ENCODE measurements at places on chromosomes 11 and 22.

GRCh38 chr22:40709752-40710413, 30.6 kb downstream of the MCHR1 start:
- no peak for DNase-seq

DNA sequence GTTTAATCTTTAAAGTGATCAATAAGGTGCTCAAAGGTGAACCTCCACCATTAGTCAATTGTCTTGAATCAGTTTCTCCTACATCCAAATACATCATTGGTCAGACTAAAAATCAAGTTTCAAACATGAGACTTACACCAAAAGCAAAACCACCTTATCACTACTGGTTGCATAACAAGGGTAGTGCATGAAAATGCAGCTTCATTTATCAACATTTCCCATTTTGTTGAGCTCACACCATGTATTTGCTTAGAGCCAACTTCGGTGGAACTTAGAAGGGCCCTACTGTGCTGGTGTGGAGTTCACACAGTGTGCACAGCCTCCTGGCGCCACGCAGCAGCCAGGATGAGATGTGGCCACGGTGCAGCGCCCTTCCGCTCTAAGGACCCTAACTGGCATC, 23.1 kb upstream of the PHLDA2 start:
- no peak for DNase-seq

DNA sequence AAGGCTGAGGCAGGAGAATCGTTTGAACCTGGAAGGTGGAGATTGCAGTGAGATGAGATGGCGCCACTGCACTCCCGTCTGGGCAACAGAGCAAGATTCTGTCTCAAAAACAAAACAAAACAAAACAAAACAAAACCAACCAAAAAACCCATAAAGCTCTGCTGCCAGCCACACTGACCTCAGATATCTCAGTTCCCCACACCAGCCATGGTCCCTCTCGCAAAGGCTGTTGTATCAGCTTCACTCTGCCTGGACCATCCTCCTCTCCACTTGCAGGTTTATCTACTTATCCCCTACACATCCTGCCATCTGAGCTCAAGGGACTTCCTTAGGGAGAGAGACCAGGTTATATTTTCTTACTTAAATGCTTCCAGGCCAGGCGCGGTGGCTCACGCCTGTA, 11.1 kb downstream of the BACE1-AS start:
- no peak for DNase-seq

- DNase-seq = no peak
These were observed 17.6 kb downstream of the PPIL2 start for GRCh38 chr22:21683401-21683811.

DNA sequence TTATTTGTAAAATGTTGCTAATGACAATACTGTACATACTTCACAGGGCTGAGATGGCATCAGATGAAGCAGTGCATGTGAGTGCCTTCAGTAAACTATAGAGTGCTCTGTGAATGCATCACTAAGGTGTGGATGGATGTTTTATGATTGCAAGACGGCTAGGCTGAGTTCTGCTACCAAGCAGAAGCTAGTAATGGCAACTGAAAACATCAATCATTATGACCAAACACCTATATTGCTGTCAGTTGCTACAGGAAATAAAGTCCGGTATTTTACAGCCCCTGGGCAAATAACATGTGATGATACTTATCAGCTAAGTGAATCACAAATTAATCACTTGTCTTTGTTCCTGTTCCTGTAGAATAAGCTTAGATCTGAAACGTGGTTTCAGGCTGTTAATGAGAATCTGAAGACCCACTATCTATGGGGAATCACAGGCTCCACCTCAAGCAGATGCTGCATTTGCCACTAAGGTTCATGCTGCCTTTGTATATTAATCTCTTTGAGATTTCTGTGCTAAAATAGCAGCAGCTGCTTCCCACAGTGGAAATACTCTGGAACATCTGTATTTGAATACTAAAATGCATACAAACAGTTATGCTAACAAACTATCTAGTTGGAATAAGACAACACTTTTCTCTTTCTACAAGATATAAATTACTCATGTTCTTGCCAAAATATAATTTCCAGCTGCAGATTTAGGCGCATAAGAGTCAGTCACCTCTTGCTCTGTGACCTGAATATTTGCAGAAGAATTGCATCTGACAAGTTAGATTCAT, 254.0 kb upstream of the PITPNB start:
- DNase-seq = no peak

GRCh38 chr22:46739094-46739870, 1.2 kb upstream of the CERK start:
- DNase-seq = no peak

GRCh38 chr11:17771841-17772401, 37.3 kb downstream of the KCNC1 start:
- no peak for DNase-seq

DNA sequence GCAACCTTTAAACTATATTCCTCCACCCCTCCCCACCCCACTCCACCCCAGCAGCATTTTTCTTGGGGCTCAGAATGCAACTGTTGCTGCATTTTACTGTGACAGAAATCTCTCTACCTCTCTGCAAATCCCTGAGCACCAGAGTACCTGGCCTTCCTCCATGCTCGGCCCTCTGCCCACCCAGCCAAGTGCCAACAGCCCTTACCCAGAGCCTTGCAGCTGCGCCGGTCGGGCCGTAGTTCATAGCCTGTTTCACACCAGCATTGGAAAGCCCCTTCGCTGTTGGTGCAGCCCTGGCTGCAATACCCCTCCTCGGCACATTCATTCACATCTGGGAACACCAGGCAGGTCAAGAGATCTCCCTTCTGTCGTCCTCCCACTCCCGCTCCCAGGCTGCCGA, 23.4 kb downstream of the LRP4 start:
- no peak for DNase-seq

DNA sequence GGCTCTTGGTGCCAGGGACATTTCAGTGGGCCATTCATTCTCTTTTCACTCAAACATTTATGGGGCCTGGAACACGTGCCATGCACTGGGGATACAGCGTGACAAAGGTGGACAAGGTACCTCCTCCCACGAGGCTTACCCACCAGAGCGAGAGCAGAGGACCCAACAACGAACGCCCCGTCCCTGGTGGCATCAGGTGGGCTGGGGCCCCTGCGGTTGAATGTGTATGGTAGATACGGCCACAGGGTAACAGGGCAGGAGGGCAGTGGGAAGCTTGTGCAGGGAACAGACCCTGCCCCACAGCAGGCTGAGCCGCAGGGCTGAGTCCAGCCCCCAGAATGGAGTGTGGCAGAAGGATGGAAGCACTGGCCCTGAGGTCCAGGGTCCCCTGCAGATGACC, 81.1 kb downstream of the LRRC32 start:
- DNase-seq = no peak

GRCh38 chr11:119052163-119052814, 4.7 kb downstream of the HYOU1 start:
- DNase-seq = no peak

DNA sequence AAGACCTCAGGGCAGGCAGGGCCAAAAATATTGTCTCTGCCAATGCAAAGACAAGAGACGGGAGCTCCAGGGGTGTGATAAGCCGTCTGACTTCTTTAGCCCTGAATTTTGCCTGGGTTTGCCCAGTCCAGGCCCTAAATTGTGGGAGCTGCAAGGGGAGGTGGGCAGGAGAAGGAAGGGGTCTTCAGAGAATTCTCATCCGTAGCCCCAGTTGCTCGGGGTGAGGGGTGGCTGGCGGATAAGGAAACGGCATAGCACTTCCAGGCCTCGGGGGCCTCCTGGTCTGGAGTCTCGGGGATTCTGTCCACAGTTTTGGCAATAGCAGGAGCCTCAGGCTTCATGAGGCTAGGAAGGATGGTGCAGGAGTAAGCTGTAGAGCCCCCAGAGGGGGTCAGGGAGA, 7.4 kb downstream of the CD5 start:
- DNase-seq = no peak

DNA sequence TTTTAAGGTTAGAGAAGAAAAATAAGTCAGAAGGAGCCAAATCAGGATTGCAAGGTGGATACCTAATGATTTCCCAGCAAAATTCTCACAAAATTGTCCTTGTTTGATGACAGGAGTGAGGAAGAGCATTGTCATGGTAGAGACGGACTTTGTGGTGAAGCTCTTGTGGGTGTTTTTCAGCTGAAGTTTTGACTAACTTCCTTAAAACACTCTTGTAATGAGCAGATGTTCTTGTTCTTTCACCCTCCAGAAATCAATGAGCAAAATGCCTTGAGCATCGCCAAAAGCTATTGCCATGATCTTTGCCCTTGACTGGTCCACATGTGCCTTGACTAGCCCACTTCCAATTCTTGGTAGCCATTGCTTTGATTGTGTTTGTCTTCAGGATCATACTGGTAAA, 20.0 kb downstream of the CALCB start:
- no peak for DNase-seq

DNA sequence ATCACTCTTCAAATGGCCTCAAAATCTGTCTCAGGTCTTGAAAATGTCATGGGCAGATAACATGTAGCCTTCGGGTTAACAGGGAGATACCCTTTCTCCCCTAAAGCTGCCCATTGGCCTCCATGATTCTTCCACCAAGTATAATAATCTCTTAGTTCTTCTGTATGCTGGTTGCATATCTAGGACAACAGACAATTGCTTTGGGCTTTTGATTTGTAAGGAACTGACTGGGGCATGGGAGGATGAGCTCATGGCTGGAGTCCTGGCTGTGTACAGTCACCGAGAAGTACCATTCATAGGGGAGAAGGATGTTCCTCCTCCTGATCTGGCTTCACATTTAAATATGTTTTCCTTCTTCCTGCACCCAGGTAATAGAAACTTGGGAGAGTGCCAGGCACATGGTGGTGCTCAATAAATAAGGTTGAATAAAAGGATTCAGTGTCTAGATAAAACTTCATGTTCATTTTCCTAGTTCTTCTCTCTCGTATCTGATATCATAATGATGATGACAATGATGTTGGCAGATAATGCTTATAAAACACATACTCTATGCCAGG, 2.8 kb upstream of the AMPD3 start:
- no peak for DNase-seq

DNA sequence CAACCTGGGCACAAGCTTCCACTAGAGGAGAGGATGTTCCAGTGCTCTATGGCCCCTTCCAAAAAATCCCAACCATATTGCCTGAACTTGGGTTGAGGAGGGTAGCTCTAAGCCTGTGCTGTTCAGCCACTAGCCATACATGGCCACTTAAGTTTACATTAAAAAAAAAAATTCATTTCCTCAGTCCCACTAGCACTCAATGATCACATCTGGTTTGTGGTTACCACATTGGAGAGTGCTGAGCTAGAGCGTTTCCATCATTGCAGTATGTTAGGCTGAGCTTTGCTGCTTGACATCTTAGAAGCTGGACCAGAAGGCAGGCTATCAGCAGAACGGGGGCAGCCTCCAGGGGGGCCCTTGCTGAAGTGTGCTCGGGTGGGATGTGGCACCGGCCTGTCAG, 43.5 kb upstream of the CYP2D6 start:
- DNase-seq = no peak

DNA sequence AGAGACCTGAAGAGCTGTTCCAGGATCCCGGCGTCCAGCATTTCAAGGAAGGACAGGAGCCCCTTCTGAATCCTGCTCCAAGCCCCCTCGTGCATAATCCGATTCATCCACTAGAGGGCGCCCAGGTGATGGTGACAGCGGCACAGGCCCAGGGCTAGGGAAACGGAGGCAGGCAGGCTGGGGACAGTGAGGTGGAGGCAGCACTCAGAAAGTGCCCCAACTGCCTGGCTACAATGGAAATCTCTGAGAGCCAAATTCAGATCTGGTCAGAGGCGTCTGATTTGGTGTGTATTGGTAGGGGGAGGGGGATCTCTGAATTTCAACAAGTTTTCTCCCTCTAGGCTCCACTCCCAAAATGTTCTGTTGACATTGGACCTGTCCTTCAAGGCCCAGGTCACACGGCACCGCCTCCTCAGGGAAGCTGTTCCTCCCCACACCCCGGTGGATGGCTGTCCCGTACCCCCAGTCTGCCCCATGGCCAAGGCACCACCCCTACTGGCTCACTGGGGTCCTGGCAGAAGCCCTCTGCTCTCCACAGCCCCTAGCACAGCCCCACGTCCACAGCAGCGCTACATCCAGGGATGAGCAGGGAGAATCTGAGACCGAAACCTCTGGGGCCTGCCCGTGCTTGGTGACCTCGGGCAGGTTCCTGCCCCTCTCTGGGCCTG, 142.9 kb downstream of the CRYBB2 start:
- no peak for DNase-seq

DNA sequence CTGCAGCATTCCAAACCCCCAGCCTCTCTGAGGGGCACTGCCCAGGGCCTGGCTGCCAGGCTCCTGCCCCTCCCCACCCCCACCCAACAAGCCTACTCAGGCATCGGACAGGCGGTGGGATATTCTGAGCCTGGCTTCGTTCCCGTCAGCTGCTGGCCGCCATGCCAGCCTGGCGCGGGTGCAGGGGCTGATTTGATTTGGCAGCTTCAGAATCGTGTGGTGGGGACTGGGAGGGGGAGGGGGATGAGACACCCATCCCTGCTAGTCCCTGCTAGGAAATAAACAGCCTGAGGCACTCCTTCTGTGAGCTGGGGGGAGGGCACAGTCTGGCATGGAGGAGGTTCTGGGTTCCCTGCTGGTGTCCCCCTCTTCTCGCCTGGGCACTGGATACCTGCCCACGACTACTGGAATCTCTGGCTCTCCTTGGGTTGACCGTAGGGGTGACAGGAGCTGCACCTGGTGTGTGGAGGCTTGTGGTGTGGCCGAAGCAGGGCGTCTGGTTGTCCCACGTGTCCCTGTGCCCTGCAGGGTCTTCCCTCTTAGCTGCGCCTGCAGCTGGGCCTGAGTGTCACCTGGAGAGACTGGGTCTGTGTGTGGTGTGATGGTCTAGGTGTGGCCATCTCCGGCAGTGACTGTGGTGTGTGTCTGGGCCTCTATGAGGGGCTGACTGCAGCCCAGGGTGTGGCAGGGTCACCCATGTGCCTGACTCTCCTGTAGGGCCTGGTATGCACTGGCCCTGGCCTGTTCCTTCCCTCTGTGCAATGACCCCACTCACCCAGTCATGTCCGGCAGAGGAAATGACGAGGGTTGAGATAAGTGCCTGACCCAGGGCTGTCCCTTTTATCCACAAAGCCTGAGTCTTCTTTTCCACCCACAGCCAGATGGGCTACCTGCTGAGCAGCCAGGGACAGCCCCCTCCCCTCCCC, 42.2 kb downstream of the PDE2A start:
- DNase-seq = no peak

DNA sequence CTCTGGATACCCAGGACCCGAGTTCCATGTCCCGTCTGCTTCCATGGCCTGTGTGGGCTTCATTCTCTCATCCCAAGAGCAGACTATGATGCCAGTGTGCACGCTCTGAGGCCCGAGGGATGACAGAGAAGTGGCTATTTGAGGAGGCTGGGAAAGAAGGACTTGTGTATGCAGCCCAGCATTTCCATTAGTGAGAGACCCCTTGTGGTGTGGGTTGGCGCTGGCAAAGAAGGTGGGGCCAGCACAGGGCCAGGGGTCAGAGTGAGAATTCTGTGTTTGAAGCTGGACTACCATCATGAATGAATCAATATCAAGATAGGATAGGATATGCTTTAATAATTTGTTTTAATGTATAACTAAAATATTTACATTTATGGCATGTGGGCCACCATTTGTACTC, 200.8 kb downstream of the HIPK3 start:
- DNase-seq = no peak

GRCh38 chr22:20008221-20008995, 8.2 kb downstream of the ARVCF start:
- DNase-seq = no peak

- DNase-seq = no peak
These were observed 473 bp downstream of the TXN2 start for GRCh38 chr22:36480941-36481392.
